NCI-H510A treated with DMSO at 0.1 percent for 48 hours (cell line): ENCODE measurements at places on chromosomes 2 and 18.

DNA sequence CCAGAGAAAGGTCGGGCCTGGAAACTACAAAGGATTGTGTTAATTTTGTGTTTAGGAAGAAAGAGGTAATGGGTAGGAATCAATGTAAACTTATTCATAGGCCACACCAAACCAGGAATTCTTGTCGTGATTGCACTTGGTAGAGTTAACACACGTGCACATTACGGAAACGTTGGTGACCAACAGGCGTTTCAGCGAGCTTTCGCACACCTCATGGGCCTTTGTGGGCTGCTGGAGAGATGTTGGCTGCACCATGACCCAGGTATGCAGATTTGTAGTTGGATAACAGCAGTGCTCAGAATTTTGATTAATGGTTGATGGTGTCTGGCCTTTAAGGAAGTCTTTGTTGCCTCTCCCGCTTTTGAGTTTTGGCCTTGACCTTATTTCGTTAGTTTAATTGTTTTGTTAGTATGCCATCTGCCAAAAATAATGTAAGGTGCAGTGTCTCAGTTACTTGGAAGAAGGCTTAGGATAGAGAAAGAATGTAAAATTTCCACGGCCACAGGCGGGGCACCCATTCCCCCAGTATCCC lies 1.9 kb downstream of the ZNF236 start:
- no peak for DNase-seq

- DNase-seq, result peak; percentile 71
These were observed 109.5 kb downstream of the RNF144A start for GRCh38 chr2:7026742-7027141.

DNA sequence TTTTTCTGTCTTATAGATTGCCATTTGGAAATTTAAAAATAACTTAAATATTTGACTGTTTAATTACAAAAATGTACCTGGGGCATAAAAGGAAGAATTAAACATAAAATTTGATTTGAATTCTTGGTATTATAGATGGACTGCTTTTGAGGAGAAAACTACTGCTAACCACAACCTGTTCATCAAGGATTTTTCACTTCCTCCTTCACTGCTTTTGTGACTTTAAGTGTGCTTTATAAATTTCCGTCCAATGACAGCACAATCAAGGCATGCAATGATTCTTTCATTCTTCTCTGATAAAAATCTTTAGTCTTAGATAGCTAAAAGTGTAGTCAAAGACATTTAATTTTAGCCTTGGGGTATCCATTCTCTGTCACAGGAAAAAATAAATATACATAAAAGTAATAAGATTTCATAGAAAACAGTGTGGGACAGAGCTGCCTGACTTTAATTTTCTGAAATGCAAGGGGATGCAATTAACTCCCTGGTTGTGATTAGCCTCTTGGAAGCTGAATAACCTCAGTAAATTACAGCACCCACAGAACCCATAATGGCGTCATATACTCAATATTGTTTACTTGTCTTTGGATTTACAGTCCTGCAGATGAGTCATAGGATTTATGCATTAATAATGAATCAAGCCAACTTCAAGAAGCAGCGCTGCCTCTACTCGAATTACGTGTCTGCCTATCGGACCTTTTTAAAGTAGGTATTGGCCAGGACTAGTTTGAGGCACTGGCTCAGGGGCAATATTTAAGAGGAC lies 587.9 kb downstream of the NRXN1 start:
- DNase-seq, result peak; percentile 48

GRCh38 chr18:29004921-29005320 lies 828.0 kb upstream of the CDH2 start:
- no peak for DNase-seq

GRCh38 chr2:50291610-50292009 lies 740.3 kb downstream of the NRXN1 start:
- DNase-seq, result no peak

DNA sequence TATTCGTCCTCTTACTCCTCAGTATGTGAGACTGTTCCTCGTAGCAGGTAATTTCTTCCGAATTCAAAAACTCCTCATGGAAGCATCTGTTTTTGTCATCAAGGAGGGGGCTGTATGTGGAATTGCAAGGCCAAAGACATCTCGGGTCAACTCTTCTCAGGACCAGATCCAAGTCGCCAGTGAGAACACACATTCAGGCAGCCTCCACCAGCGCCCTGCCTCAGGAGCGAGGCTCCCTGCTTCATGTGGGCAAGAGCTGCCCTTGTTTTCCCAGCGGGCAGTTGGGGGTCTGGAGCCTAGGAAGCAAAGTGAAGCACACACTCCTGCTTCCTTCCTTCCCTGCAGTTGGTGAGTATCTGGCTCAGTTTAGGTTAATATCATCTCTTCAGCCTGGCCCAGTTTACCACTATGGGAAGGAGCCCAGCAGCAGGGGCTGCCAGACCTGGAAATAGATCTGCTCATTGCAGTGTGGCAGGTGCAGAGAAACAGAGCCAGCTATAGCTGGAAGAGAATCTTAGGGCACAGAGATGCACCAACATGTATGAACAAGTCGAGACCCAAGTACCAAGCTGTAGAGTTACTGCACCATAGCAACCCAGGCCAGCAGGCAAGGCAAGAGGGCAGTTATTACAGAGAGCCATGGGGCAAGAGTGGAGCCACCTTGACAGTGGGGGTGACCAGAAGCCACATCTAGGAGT lies 25.3 kb downstream of the TMEM127 start:
- peak; percentile 62 for DNase-seq

DNA sequence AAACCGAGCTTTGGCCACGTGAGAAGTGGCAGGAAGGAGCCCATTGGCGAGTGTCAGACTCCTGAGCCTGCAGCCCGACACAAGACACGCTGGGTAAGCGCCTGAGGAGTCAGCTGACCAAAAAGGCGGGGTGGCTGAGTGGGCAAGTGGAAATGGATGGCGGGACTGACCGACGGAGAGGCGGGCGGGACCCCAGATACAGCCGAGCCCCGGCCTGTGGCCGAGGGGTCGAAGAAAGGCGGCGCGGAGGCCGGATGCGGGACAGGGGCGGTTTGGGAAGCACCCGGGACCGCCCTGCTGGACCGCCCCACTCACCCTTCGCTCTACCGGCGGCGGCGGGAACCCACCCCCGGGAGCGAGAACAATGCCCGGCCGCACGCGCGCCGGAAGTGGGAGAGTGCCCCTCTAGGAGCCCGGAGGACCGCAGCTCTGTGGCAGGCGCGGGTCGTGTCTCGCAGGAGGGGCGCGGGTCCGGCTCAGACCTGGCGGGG lies 22.8 kb downstream of the ZSCAN30 start:
- DNase-seq, result peak; percentile 94

- DNase-seq, result no peak
These were observed 41.6 kb downstream of the TRAF3IP1 start for GRCh38 chr2:238361877-238362276.

DNA sequence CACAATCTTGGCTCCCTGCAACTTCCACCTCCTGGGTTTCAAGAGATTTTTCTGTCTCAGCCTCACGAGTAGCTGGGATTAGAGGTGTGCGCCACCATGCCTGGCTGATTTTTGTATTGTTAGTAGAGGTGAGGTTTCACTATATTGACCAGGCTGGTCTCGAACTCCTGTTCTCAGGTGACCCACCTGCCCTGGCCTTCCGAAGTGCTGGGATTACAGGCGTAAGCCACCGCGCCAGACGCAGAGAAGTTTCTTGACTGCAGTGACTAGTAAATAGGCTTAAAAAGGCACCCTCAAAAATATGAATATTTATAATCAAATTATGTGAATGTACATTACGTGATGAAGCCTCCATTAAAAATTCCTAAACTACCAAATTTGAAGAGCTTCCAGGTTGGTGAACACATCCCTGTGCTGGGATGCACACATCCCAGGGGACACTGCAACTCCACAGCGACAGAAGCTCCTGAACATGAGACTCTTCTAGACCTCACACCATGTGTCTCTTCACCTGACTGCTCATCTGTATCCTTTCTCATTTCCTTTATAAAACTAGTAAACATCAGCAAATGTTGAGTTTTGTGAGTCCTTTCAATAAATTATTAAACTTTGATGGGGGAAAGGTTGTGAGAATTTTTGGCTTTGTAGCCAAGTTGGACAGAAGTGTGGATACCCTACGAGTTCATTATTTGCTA lies 203.3 kb upstream of the SPOPL start:
- DNase-seq, result no peak
